ENCODE measurements at places on chromosomes 1 and 21. TPM values are rescaled to one million over a fixed set of nuclear protein-coding genes. Genes with fewer than 3 reads are reported as not detected.

DNA sequence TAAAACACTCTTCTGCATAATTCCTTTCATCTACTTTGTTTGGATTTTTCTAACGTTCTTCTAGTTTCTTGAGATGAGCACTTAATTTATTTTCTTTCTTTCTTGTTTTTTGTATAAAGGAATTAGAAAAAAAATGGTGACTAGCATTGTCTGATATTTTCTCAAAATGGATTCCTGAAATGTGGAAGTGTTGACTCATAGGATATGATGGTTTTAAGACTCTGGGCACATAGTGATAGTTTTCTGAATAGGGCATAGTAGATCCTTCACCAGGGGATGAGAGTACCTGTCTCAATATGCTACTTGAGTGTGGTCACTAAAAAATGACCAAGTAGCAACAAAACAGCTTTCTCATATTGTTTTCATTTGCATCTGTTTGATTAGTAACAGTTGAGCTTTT is 100.9 kb downstream of the PEX14 start:
- H3K27me3 ChIP-seq, result no peaks in the 10 kb centered on the region
- no peak overlapping the region for H3K4me3 ChIP-seq
- peaks cover 3% of the 10 kb centered on the region for H3K36me3 ChIP-seq

GRCh38 chr21:38596264-38597042 is 98.2 kb upstream of the ERG start:
- H3K36me3 ChIP-seq, result no peaks in the 10 kb centered on the region
- no peak for DNase-seq
- H3K4me1 ChIP-seq, result no peaks in the 10 kb centered on the region
- H3K27me3 ChIP-seq, result peaks cover 33% of the 10 kb centered on the region

DNA sequence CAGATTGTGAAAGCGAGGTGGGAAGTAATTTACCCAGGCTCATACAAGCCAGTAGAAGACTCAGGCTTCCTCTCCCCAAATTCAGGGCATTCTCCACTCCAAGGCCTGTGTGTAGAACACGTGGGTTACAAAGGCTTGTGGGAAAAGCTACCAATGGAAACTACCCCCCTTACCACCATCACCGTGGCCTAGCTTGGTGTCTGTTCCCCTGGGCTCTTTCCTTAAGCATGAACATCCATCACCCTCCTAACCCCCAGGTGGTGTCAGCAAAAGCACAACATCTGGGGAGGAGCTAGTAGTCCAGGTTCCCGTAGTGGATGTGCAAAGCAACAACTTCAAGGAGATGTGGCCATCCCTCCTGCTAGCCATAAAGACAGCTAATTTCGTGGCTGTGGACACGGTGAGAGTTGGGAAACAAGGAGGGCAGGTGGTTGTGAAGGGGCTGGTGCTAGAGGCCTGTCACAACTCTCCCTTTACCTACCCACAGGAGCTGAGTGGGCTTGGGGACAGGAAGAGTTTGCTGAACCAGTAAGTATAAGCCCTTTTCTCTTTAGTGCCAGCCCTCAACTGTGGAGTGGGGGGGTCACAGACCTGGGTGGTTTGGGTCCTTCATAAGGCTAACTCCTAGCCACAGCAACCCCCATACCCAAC is 701 bp upstream of the MUTYH start:
- peaks cover 10% of the 10 kb centered on the region for H3K4me1 ChIP-seq
- peak overlapping the region; percentile 16 for H3K27ac ChIP-seq
- H3K36me3 ChIP-seq, result peaks cover 34% of the 10 kb centered on the region
- H3K27me3 ChIP-seq, result no peaks in the 10 kb centered on the region
- no peak for DNase-seq

- no peaks in the 10 kb centered on the region for H3K27me3 ChIP-seq
- no peaks in the 10 kb centered on the region for H3K4me1 ChIP-seq
- H3K36me3 ChIP-seq, result no peaks in the 10 kb centered on the region
- no peak overlapping the region for H3K4me3 ChIP-seq
These were observed 4.6 kb downstream of the CD244 start for GRCh38 chr1:160858097-160858496.

GPR37L1 gene
- not detected for polyA plus RNA-seq

GRCh38 chr1:15584489-15585363 is at the start of gene AGMAT:
Gene AGMAT (minus strand): TSS chr1:15585051. CDS start chr1:15584967, 84 bp downstream.
- no peaks in the 10 kb centered on the region for H3K4me1 ChIP-seq
- no peak for DNase-seq
- no peak within 1 kb of the TSS for H3K27ac ChIP-seq
- peak within 1 kb of the TSS; percentile 4 for H3K4me3 ChIP-seq
- H3K27me3 ChIP-seq, result no peaks in the 10 kb centered on the region
- no peaks in the 10 kb centered on the region for H3K36me3 ChIP-seq

DNA sequence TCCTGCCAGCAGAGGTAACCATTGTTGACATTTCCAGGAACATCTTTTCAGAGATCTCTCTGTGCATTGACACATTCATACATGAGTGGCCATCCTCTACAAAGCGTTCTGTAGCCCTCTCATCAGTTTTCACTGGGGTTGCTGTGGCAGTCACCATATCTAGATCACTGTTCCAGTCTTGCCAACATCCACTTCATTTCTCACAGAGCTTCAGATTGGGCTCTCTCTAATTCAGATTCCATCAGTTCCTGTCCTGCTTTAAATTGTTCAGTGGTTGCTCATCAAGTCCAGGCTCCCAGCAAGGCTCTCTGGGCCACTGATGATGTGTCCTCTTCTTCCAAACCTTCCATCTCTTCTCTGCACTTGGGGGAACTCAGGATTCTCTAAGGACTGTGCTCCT is 173.7 kb downstream of the KCNJ6 start:
- peaks cover 26% of the 10 kb centered on the region for H3K27me3 ChIP-seq
- DNase-seq, result peak; percentile 4
- no peak overlapping the region for H3K27ac ChIP-seq
- 0 out of 2 replicates have a peak, but pooled peaks cover 1% of the 10 kb centered on the region for H3K4me1 ChIP-seq
- no peak overlapping the region for H3K4me3 ChIP-seq

MPL gene
- polyA plus RNA-seq, result 0.12 TPM

DNA sequence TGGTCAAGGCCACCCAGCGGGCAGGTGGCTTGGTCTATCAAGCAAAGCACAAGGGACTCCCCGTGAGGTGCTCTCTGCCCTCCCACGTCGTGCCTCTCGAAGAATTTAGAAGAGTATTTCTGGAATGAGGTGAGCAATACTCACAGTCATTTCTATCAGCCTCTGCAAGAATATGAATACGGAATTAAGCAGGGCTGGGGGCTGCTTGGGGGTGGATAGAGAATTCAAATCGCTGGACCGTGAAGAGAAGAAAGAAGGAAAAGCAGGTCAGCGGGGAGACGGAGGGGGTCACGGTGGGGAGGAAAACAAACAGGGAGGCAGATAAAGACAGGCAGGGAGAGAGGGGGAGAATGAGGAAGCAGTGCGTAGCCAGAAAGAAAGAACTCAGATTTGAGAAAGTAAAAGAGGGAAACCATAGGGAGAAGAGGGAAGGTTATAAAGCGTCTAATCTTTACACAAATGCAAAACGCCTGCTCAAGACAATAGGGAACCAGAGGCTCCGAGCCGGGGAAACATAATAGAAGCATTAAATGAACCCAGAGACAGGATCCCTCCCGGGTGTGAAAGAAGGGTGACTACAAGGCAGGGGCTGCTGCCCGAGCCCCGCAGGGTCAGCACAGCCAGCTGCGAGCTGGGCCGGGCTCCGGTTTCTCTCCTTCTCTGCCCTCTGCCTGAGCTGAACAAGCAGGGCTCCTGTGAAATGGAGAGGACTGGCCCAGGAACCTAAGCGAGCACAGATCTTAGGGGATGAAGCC is 2.1 kb upstream of the EDN2 start:
- DNase-seq, result peak; percentile 59
- no peaks in the 10 kb centered on the region for H3K36me3 ChIP-seq
- peaks cover 39% of the 10 kb centered on the region for H3K4me1 ChIP-seq

NUAK2 gene
- polyA plus RNA-seq, result 17.6 TPM

DNA sequence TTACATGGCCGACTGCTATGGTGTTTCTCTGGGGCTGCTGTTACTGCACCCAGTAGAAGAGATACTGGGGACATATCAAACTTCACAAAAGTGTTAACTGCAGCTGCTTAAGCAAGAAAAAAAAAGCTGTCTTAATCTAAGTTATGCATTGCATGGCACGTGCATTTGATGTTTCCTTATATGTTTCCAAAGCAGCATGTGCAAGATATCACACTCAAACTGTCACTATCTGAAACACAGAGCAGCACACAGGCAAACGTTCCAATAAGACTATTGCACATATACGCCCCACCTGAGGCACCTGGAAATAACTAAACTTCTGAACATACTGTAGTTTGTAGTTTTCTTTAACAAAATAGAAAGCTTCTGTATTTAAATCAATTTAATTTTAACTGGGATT is 671.4 kb upstream of the ADGRL2 start:
- H3K4me1 ChIP-seq, result peaks cover 12% of the 10 kb centered on the region
- no peaks in the 10 kb centered on the region for H3K27me3 ChIP-seq
- H3K27ac ChIP-seq, result no peak overlapping the region
- no peak for DNase-seq
- H3K4me3 ChIP-seq, result no peak overlapping the region

GRCh38 chr1:18899363-18900049 is 2.8 kb downstream of the ALDH4A1 start:
- H3K27me3 ChIP-seq, result no peaks in the 10 kb centered on the region
- DNase-seq, result no peak
- no peak overlapping the region for H3K4me3 ChIP-seq
- H3K36me3 ChIP-seq, result peaks cover 2% of the 10 kb centered on the region

- no peaks in the 10 kb centered on the region for H3K36me3 ChIP-seq
- H3K4me1 ChIP-seq, result no peaks in the 10 kb centered on the region
- DNase-seq, result no peak
- H3K27ac ChIP-seq, result no peak overlapping the region
- no peak overlapping the region for H3K4me3 ChIP-seq
These were observed 6.7 kb upstream of the CFAP126 start for GRCh38 chr1:161374373-161374772.

NR0B2 gene
- not detected for polyA plus RNA-seq

GRCh38 chr1:74681851-74682250 is 8.3 kb upstream of the ERICH3 start:
- no peak overlapping the region for H3K4me3 ChIP-seq
- H3K4me1 ChIP-seq, result no peaks in the 10 kb centered on the region
- no peak for DNase-seq
- H3K27ac ChIP-seq, result no peak overlapping the region
- H3K36me3 ChIP-seq, result no peaks in the 10 kb centered on the region

GRCh38 chr21:16069178-16070112 is 339.7 kb downstream of the USP25 start:
- peaks cover 6% of the 10 kb centered on the region for H3K4me1 ChIP-seq
- H3K4me3 ChIP-seq, result no peak overlapping the region
- peak; percentile 31 for DNase-seq

GRCh38 chr1:45934947-45935346 is 131.5 kb downstream of the MAST2 start:
- H3K4me3 ChIP-seq, result no peak overlapping the region
- H3K36me3 ChIP-seq, result no peaks in the 10 kb centered on the region
- no peaks in the 10 kb centered on the region for H3K27me3 ChIP-seq
- H3K27ac ChIP-seq, result no peak overlapping the region
- no peak for DNase-seq
- H3K4me1 ChIP-seq, result peaks cover 3% of the 10 kb centered on the region

GRCh38 chr1:37174341-37174740 is 140.0 kb upstream of the GRIK3 start:
- H3K4me3 ChIP-seq, result no peak overlapping the region
- no peak for DNase-seq
- H3K27ac ChIP-seq, result no peak overlapping the region
- no peaks in the 10 kb centered on the region for H3K36me3 ChIP-seq
- no peaks in the 10 kb centered on the region for H3K27me3 ChIP-seq
- no peaks in the 10 kb centered on the region for H3K4me1 ChIP-seq

AMIGO1 gene
- polyA plus RNA-seq, result 1.5 TPM

DNA sequence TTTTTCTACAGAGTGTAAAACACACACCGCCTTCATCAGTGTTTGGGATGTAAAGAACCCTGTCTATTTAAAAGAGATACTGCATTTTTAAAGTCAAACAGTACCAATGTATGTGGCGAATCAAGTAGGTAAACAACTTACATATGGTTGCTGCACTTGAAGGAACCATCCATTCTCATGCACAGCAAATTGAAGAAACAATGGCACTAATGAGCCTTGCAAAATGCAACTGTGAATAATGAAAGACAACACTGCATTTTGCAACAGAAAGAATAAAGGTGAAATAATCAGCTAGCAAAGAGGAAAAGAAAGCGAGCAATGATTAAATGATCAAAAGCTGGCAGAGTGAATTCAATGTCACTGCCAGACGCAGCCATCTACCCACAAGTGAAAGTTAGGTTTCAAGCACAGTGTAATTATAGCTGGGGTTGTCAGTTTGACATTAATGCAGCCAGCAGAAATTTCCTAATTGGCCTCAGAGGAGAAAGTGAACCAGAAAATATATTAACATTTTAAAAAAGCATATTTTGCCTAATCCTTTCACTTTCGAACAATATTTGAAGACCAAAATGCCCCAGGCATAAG is 10.9 kb upstream of the BARHL2 start:
- H3K36me3 ChIP-seq, result no peaks in the 10 kb centered on the region
- peaks cover 91% of the 10 kb centered on the region for H3K27me3 ChIP-seq
- 0 out of 2 replicates have a peak, but pooled peaks cover 1% of the 10 kb centered on the region for H3K4me1 ChIP-seq
- H3K4me3 ChIP-seq, result no peak overlapping the region
- no peak overlapping the region for H3K27ac ChIP-seq
- DNase-seq, result no peak

SYPL2 gene
- 0.65 TPM for polyA plus RNA-seq

DNA sequence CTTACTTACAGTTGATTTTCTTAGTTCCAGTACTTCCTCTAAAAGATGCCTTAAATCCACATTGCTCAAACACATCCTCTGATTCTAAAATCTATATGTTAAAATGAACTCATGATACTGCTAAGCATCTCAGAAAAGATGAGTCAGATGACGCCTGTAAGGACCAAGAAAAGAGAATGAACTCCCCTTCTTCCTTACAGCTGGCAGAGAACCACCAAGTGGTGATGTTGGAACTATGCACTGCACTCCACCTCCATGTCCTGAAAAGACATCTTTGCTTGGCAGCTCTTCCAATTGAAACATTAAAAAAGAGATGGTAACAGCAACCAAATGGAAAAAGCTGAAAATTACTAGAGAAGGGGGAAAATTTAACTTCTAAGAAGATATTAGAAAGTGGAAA is 648.8 kb downstream of the PTPRC start:
- no peaks in the 10 kb centered on the region for H3K27me3 ChIP-seq
- DNase-seq, result peak; percentile 27
- no peak overlapping the region for H3K4me3 ChIP-seq
- H3K36me3 ChIP-seq, result no peaks in the 10 kb centered on the region

- H3K4me3 ChIP-seq, result no peak overlapping the region
- no peaks in the 10 kb centered on the region for H3K27me3 ChIP-seq
- H3K36me3 ChIP-seq, result no peaks in the 10 kb centered on the region
- peak; percentile 59 for DNase-seq
These were observed 17.0 kb upstream of the GPR37L1 start for GRCh38 chr1:202105571-202106339.

RGS13 gene
- polyA plus RNA-seq, result not detected

GRCh38 chr1:2604844-2605508 is 18.4 kb downstream of the PRXL2B start:
- no peak overlapping the region for H3K4me3 ChIP-seq
- no peak overlapping the region for H3K27ac ChIP-seq
- no peaks in the 10 kb centered on the region for H3K4me1 ChIP-seq
- no peaks in the 10 kb centered on the region for H3K27me3 ChIP-seq
- no peaks in the 10 kb centered on the region for H3K36me3 ChIP-seq

SH2D5 gene
- 13.5 TPM for polyA plus RNA-seq

Data from IMR-90 (cell line).